Activated CD4-positive, CD25-positive, alpha-beta regulatory T cell (primary cell): ENCODE measurements at places on chromosomes 11 and 22.

GRCh38 chr11:64324692-64325469, 7.0 kb downstream of the PRDX5 start:
- no peak for DNase-seq

DNA sequence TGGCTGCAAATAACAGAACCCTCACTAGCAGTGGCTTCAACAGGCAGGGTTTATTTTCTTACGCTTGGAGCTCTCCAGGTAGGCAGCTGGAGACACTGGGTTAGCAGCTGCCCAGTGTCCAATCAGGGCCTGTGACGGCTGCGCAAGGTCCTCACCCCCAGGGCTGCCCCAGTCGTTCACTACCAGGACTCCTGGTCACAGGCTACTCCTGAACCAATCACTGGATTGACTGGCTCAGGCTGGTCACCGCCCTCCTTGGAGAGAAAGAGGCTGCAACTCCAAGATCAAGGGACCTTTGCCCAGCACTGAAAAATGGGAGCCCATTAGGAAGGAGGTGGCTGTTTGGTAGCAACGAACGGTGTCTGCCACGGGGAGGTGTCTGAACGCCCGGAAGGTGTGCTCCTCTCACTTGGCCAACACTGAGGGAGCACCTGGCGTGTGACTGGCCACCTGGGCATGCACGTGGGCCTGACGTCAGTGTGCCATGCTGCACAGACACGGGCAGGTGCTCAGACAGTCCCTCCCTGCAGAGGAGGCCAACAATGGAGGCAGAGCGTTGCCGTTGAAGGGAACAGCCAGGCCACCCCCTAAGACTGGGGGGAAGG, 5.1 kb downstream of the ARSA start:
- DNase-seq = no peak

- DNase-seq = no peak
These were observed 7.1 kb downstream of the CASP12 start for GRCh38 chr11:104891135-104891534.

GRCh38 chr11:788953-789940, 643 bp downstream of the CEND1 start:
- DNase-seq = no peak

- no peak for DNase-seq
These were observed 34.1 kb upstream of the IL18BP start for GRCh38 chr11:71964641-71965040.

DNA sequence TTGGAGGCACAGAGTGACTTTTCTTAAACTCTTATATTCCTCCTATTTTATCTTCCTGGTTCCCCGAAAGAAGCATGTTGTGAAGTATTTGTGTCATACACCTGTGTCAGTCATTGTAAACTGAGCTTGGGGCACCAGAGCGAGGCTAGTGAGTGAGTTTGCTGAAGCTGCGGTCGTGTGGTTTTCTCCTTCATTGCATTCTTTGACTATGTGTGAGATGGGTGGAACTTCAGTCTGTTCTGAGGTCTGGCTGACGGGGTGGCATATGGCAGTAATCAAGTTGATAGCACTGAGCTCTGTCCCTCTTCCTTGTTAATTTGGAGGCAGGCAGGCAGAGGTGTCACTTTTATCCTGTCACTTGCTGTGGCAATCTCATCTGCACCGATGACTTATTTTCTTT, 4.2 kb downstream of the VPS26B start:
- no peak for DNase-seq

DNA sequence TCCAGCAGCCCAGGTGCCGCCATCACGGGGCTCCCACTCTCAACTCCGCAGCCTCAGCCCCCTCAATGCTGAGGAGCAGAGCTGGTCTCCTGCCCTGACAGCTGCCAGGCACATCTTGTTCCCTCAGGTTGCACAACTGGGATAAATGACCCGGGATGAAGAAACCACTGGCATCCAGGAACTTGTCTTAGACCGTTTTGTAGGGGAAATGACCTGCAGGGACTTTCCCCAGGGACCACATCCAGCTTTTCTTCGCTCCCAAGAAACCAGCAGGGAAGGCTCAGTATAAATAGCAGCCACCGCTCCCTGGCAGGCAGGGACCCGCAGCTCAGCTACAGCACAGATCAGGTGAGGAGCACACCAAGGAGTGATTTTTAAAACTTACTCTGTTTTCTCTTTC, at the start of gene SAA1:
Gene SAA1 (plus strand): TSS at position 316 of the 400 bp plus-strand sequence. CDS start 624 bp downstream, outside the sequence.
- no peak for DNase-seq

DNA sequence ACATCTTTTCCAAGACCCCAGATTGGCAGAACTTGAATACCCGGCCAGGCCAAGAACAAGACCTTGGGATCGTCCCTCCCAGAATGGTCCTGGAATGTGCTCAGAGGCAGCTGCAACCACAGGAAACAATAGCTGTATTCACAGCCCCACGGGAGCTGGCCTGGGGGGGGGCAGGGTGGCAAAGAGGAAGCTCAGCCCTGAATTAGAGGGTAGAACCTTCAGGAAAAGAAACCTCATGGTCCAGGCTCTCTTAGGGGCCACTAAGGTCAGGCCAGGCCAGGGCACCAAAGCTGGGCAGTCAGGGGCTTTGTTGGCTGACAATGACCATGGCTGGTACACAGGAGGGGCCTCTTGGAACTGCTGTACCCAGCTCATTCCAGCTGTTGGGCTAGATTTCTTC, 17.3 kb downstream of the RPL27A start:
- DNase-seq = no peak

DNA sequence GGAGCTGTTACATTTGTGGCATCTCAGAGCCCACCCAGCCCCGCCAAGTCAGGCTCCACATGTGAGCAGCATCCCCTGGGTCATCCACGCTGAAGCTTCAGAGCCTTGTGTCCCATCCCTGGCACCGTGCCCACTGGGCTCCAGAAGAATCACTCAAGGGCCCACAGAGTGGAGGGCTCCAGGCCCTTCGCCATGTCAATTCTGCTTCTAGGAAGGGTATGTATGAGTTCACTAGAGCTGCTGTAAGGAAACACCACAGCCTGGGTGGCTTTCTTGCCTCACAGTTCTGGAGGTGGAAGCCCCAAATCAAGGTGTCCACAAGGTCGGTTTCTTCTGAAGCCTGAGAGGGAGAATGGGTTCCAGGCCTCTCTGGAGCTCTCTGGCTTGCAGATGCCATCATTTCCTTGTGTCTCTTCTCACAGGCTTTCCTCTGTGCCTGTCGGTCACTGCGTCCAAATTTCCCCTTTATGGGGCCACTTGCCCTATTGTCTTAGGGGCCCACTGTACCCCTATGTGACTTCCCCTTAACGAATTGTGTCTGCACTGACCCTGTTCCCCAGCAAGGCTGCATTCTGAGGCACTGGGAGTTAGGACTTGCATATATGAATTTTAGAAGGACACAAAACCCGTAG, 1476.0 kb downstream of the TBC1D22A start:
- no peak for DNase-seq

GRCh38 chr22:49948116-49948957, 12.2 kb upstream of the PIM3 start:
- no peak for DNase-seq

GRCh38 chr22:45442116-45442515, 28.6 kb downstream of the RIBC2 start:
- no peak for DNase-seq

DNA sequence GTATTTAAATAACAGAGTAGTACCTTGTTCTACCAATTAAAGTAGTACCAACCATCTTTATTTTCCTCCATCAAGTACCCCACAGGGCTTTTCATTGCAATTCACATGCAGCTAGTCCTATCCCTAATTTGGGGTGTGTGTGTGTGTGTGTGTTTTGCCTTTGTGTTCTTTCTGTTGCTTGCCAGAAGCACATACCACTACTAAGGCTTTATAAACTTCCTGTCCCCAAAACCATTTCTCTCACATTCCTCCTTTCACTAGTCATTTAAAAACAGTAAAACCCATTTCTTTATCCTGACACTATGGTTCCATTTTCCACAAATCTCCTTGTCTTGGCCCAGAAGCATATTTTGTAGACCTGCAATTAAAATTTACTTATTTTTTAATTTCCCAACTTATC, 54.6 kb downstream of the SLC36A4 start:
- no peak for DNase-seq
